ENCODE measurements at places on chromosomes 12 and 14.

DNA sequence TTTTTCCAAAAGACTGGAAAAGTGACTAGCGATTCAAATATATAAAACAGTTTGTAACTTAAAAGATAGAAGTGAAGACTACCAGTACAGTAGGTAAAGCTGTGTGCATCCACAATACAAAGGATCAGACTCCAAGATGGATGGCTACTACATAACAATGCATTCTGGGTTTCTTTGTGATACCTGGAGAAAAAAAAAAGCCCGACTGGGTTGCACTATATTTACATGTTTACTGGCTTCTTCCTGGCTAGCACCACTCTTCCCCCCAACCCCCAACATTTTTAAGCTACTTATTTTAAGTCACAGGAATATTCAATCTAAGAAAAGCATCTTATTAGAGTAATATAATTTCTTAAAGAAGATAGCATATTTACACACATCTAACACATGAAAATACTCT is 61.1 kb upstream of the SINHCAF start:
- H3K36me3 ChIP-seq, result no peaks in the 10 kb centered on the region
- no peak overlapping the region for H3K27ac ChIP-seq
- DNase-seq, result no peak
- no peaks in the 10 kb centered on the region for H3K27me3 ChIP-seq
- no peaks in the 10 kb centered on the region for H3K4me1 ChIP-seq
- no peak overlapping the region for H3K4me3 ChIP-seq

- H3K4me3 ChIP-seq, result no peak overlapping the region
- H3K4me1 ChIP-seq, result no peaks in the 10 kb centered on the region
- no peak overlapping the region for H3K27ac ChIP-seq
- H3K27me3 ChIP-seq, result no peaks in the 10 kb centered on the region
These were observed 396.1 kb downstream of the NAV3 start for GRCh38 chr12:78226763-78227162.

DNA sequence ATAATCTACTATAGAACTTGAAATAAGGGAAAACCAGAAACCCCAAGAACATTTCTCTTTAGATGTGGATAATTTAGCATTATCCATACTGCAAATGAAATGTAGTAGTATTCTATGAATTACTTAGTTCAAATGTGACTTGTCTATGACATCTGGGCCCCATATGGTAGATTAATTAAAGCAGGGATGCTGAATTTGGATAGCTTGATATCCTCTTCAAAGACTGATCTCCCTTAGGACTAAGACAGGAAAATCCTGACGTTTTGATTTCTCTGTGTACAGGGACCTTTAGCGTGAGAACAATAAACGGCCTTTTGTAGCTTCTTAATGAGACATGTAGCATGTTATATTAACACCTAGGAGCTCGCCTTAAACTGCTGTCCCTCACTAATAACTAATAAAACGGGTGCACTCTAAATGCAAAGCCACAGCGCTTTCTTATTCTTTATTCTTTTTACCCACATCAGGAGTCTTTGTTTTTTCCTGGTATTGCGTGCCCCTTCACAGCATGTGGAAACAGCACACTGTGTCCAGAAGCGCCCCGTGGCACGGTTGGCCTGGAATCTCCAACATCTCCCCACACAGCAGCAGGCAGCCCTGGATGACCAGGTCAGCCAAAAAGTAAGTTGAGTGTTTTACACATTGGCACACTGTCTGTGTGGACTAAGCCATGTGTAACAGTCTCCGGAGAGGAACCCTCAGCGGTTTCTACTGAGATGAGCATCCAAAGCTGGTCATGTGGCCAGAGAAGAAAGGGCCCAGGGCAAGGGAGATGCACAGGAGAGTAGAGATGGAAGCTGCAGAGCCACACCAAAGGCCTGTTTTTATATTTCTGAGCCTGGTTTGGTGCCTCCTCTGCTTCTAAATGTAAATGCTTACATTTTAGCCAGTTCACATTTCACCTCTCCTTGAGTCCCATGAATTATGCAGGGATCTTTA is 93.1 kb downstream of the SRGAP1 start:
- DNase-seq, result no peak
- no peak overlapping the region for H3K27ac ChIP-seq
- H3K4me1 ChIP-seq, result no peaks in the 10 kb centered on the region
- H3K27me3 ChIP-seq, result no peaks in the 10 kb centered on the region
- no peaks in the 10 kb centered on the region for H3K36me3 ChIP-seq

GRCh38 chr12:11855983-11856374 is 206.5 kb downstream of the ETV6 start:
- no peak overlapping the region for H3K27ac ChIP-seq
- DNase-seq, result no peak
- no peaks in the 10 kb centered on the region for H3K27me3 ChIP-seq
- no peak overlapping the region for H3K4me3 ChIP-seq
- no peaks in the 10 kb centered on the region for H3K36me3 ChIP-seq

GRCh38 chr12:25768151-25768550 is 190.3 kb upstream of the RASSF8 start:
- DNase-seq, result no peak
- no peak overlapping the region for H3K27ac ChIP-seq
- H3K4me1 ChIP-seq, result no peaks in the 10 kb centered on the region
- no peak overlapping the region for H3K4me3 ChIP-seq
- no peaks in the 10 kb centered on the region for H3K36me3 ChIP-seq

DNA sequence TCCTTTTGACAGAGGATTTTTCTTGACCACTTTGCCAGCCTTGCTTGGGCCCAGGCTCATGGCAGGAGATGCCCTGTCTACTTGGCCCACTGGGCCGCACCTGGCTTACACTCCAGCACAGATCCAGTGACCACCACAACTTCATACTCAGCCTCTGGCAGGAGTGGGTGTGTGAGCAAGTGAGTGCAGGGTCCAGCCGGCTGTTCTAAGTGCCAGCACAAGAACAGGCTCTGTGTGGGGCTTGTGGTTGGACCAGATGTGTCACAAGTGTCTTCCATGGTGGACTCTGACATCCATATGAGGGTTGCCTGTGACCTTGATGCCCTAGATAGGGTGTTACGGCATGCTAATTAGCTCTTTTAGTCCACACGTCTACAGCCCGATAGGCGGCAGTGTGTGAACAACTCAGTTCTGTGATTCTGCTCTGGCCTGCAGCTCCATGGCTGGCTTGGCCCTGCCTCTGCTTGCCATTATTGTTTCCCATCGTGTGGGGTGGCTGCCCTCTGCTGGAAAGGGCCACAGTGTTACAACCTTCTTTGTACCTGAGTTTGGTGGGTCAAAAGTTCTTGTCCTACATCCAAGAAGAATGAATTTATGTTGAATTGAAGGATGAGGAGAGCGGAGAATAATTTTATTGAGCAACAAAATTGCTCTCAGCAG is 1089.1 kb downstream of the SLC6A15 start:
- no peak overlapping the region for H3K27ac ChIP-seq
- no peaks in the 10 kb centered on the region for H3K27me3 ChIP-seq
- no peaks in the 10 kb centered on the region for H3K36me3 ChIP-seq
- no peaks in the 10 kb centered on the region for H3K4me1 ChIP-seq
- DNase-seq, result no peak

DNA sequence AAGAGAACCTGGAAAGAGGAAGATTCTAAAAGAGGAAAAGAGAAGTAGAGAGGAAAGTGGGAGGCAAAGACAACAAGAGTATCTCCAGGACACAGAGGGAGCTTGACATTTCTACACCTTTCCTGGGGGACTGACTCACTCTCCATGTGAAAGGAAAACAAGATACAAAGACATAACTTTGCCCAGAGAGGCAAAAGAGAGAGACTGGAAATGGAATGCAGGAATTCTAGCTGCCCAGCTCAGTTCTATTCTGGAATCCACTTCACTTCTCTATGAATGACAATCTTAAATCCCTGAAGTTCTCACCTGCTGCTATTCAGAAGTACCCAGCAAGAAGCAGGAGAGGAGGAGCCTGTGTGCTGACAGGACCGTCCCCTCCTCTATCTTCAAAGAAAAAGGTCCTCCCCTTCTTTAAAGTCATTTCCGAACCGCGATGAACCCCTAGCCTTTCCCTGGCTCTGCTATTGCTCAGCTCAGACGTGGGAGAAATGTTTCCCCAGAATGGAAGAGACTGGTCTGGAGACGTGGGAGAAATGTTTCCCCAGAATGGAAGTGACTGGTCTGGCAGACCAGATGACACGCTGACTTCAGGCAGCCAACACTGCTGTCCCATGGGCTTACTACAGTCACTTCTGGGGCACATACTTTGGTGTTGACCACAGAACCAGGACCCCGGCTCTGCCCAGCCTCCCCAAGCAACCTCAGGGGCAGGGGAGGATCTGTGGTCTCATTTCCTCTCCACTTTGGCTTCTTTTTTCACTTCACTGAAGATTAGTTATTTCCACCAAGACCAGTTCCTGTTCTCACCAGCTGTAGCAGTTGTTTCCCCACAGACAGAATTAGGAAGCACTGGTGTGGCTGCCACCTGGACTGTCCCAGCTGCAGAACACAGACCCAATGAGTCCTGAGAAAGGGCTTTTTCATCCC is 8.3 kb downstream of the FMNL3 start:
- DNase-seq, result no peak
- no peak overlapping the region for H3K4me3 ChIP-seq
- H3K4me1 ChIP-seq, result peaks cover 44% of the 10 kb centered on the region
- no peaks in the 10 kb centered on the region for H3K36me3 ChIP-seq

GRCh38 chr12:130988751-130989150 is 35.0 kb downstream of the ADGRD1 start:
- H3K27ac ChIP-seq, result no peak overlapping the region
- H3K36me3 ChIP-seq, result no peaks in the 10 kb centered on the region
- DNase-seq, result no peak
- no peak overlapping the region for H3K4me3 ChIP-seq
- H3K27me3 ChIP-seq, result no peaks in the 10 kb centered on the region
- no peaks in the 10 kb centered on the region for H3K4me1 ChIP-seq

- H3K27me3 ChIP-seq, result no peaks in the 10 kb centered on the region
- no peak overlapping the region for H3K4me3 ChIP-seq
- no peaks in the 10 kb centered on the region for H3K36me3 ChIP-seq
- no peak for DNase-seq
- H3K27ac ChIP-seq, result no peak overlapping the region
- peaks cover 7% of the 10 kb centered on the region for H3K4me1 ChIP-seq
These were observed 7.6 kb upstream of the SPATS2 start for GRCh38 chr12:49359671-49360070.

DNA sequence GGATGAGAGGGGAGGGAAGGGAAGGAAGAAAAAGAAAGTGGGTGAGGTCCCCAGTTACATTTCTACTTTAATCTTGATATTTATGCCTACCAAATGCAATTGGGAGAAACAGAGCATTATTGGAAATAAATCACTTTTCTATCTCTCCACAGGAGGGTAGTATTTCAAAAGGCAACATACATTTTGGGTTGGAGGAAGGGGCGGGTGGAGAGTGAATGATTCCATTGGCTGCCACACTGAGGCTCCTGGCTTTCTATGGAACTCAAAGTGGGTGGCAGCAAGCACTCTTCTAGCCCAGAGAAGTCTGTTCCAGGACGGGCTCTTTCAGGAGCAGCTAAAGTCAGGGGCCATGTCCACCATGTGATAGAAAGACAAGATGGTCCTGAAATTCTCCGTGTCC is 441.3 kb downstream of the DAD1 start:
- no peak for DNase-seq
- H3K4me1 ChIP-seq, result no peaks in the 10 kb centered on the region
- no peak overlapping the region for H3K27ac ChIP-seq
- no peaks in the 10 kb centered on the region for H3K27me3 ChIP-seq
- no peaks in the 10 kb centered on the region for H3K36me3 ChIP-seq
- no peak overlapping the region for H3K4me3 ChIP-seq

DNA sequence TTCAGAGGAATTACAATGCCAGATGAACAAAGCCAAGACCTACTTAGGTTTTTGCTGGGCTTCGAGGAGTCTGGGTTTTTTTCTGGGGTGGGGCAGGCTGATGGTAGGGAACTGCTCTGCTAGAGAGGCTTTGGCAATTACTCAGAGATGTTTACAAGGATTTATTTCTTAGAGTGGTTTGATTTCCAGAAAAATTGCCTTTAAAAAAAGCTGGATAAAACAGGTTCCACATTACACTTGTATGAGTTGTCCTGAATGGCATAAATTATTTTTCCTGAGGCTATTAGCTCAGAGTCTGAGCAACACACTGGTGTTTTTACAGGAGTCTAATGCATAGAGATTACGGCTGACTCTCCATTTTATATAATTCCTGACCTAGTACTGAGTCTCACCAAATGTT is 118.5 kb upstream of the FRMD6 start:
- H3K27me3 ChIP-seq, result no peaks in the 10 kb centered on the region
- DNase-seq, result no peak
- H3K27ac ChIP-seq, result no peak overlapping the region
- no peaks in the 10 kb centered on the region for H3K4me1 ChIP-seq
- H3K36me3 ChIP-seq, result no peaks in the 10 kb centered on the region

DNA sequence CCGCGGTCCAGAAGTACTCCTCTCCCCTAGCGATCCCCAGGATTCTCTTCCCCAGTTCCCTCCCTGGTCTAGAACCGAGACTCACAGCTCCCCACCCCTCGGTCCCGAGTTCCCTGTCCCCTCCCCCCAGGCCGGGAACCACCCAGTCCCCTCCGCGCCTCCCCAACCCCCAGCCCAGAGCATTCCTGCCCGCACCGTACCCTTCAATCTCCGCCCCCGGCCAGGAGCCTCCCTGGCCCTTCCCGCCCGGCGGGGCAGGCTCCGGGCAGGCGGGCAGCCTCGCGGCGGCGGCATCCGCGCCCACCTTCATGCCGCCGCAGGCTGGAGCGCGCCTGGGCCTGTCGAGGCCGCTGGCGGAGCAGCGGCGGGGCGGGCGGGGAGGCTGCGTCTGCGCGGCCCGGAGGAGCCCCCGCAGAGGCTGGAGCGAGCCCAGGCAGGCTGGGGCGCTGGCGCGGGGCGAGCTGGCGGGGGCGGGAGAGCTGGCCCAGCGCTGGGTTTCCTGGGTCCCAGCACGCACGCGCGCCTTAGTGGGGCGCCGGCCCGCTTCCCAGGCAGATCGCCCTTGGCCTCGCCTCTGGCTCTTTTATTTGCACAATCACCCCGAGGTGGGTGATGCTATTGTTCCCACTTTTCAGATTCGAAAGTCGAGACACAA is 22.2 kb upstream of the GPR132 start:
- peaks cover 6% of the 10 kb centered on the region for H3K4me1 ChIP-seq
- H3K27ac ChIP-seq, result no peak overlapping the region
- H3K4me3 ChIP-seq, result peak overlapping the region; percentile 46

GRCh38 chr12:92466391-92467305 is 236.1 kb upstream of the PLEKHG7 start:
- peaks cover 47% of the 10 kb centered on the region for H3K4me1 ChIP-seq
- H3K4me3 ChIP-seq, result peak overlapping the region; percentile 26
- no peaks in the 10 kb centered on the region for H3K36me3 ChIP-seq
- peak overlapping the region; percentile 68 for H3K27ac ChIP-seq
- no peaks in the 10 kb centered on the region for H3K27me3 ChIP-seq

DNA sequence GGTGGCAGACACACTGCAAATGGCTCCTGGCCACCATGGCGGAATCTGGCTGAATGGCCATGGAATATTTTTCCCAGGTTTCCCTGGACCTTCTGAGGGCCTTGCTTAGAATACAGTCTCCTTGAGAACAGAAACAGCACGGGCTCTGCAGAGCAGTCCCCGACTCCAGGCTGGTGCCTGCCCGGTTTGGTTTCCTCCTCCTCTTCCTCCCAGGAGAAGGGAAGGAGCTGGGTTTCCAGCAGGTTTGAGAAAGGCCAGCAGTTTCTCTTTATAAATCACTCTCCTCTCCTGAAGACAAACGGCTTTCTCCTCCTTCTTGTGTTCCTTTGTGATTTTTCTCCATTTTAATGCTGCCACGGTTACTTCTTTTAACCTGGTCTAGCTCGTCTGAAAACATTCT is 106.8 kb upstream of the RFLNA start:
- no peak for DNase-seq
- no peaks in the 10 kb centered on the region for H3K27me3 ChIP-seq
- no peaks in the 10 kb centered on the region for H3K36me3 ChIP-seq
- no peak overlapping the region for H3K27ac ChIP-seq

Data from gastrocnemius medialis (tissue), 4 donors.